ENCODE measurements at places on chromosomes 2 and 18.

DNA sequence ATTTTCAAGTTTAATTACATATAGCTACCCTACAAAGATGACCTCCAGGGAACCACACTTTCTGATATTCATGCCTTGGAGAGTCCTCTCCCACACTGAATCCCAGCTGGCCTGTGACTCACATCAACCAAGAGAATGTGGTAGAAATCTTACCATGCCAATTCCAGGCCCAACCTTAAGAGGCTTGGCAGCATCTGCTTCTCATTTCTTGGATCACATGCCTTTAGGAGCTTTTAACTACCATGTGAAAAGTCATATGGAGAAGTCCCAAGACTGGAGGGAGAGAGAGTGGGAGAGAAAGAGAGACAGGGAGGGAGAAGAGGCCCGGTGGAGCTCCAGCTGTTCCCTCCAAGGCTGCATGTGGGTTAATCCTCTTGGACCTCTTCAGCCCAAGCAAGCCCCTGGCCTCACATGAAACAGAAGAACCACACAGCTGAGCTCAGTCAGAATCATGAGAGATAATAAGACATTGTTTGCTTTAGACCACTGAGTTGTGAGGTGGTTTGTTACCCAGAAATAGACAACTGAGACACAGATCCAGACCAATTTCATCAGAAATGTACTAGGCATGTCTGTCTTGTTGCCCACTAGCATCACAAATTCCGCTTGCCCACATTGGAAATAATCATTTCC is 190.7 kb downstream of the MTCL1 start:
- DNase-seq = no peak

DNA sequence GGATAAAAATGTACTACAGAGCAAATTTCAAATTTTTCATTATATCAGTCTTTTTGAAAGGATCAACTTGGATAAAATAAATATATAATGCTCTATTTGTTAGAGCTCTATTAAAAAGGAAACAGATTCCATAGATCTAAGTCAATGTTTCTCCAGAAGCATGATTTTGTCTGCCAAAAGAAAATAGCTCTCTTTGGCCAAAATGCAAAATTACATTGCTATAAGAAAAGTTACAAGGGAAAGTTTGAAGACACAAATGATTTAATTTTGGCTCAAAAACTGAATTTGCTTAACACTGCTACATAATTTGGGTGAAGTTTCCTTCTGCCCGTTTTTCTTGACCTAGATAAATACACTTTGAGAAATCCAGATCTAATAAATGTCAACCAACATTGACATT is 15.7 kb downstream of the C2orf69 start:
- DNase-seq = no peak

DNA sequence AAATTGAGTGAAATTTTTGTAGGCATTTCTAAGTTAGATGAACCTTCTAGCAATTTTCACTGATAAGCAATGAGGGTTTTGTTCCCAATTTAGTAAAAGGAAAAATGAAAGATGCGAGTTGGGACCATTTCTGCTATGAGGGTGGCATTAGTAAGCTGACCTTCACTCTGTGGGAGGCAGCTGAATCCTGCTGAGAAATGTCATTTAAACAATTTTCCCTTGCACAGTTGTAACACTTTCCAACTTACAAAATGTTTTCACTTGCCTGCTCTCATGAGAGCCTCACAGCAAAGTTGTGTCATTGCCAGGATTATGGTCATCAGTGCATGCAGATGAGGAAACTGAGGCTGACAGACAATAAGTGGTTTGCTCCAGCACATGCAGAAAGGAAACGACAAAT is 527.7 kb downstream of the TNS1 start:
- no peak for DNase-seq

DNA sequence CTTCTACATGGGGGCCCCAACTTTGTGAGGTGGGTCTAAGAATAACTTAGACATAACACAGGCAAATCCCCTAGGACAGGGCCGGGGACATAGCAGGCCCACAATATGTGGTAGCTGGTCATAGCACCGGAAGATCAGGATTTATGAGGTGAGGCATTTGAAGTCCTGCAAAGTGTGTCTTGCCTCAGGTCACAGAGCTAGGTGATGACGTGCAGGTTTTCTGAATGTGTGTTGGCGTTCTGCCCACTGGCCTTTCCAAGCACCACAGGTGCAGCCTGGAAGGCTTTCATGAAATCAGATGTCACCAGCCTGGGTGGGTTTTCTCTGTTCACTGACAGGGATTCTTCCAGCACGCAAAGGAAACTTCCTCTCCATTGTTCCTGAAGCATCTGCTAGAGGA is 119.1 kb downstream of the LRATD1 start:
- no peak for DNase-seq

GRCh38 chr2:174683392-174683759 is 80.9 kb downstream of the CHRNA1 start:
- DNase-seq = no peak

- DNase-seq = no peak
Observed at GRCh38 chr2:164669291-164669690, 48.0 kb upstream of the GRB14 start.

- no peak for DNase-seq
Observed at GRCh38 chr18:48490641-48491293, 48.1 kb upstream of the CTIF start.

DNA sequence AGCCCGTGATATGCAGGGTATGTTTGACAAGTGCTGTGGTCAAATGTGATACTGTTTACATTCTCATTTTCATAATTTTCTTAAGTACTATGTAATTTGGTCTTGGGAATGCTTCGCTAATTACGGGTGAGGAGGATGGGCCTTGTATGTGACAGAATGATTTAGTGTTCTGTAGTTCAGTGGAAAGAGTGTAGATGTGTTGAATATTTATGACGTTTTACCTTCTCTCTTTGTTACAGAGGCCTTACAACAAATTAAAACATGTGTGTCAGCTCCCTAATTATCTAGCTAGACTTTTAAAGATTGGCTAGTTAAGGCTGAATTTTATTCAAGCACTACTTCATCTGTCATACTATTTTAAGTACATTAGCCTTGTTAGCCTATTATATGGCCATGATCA is 10.6 kb upstream of the CHRNA1 start:
- DNase-seq = no peak

DNA sequence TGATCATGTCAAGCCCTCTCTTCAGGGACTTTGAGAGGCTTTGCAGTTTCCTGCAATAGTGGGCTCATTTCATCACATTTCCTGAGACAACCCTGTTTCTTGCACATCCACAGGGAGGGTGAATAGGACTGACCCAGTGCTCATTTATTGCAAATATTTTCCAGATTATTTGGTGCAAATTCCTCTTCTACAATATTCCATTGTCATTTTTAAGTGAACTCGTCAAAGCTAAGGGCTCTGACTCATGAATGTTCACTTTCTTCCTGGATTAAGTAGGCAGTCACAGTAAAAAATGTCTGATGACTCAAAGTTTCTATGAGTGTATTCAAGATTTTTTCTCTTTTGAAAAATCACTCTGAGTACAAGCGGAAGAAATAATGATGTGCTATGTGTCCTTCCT is 225.5 kb upstream of the GALNT5 start:
- DNase-seq = no peak

GRCh38 chr18:58394602-58395425 is 234.1 kb downstream of the ALPK2 start:
- no peak for DNase-seq

DNA sequence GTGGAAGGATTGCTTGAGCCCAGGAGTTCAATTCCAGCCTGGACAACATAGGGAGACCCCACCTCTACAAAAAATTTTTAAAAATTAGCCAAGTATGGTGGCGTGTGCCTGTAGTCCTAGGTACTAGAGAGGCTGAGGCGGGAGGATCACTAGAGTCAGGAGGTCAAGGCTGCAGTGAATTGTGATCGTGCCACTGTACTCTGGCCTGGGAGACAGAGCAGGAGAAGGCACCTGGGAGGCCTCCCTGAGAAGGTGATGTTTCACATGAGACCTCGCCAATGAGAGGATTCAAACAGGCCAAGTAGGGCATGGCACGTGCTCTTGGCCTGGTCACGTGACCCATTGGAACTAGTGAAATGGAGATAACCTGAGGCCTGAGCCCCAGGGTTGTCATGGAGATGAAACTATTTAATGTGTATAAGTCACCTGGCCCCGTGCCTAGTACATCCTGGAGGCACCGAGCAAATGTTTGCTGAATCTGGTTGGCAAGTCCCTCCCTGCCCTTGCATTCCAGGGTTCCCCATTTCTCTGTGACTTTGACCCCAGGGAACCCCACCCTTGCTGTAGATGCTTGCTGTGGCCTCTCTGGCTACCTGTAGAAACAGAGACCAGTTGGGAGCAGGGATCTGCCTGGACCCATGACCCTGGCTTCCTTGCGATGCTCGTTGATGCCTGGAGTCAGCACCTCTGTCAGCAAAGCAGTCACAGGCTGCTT is 26.1 kb upstream of the ROCK2 start:
- DNase-seq = no peak

GRCh38 chr2:117858336-117858735 is 43.8 kb downstream of the DDX18 start:
- DNase-seq = no peak

GRCh38 chr18:35624146-35624545 is 42.6 kb downstream of the GALNT1 start:
- DNase-seq = no peak

All from stimulated activated CD4-positive, alpha-beta T cell treated with anti-CD3 and anti-CD28 coated beads, Interleukin-15, amount 100 ng/mL, for 1 hour (primary cell).